ENCODE measurements at places on chromosomes 1 and 21. TPM values are rescaled to one million over a fixed set of nuclear protein-coding genes. Genes with fewer than 3 reads are reported as not detected.

The DIO1 gene
- total RNA-seq, result not detected

The DTL gene
- 40.1 TPM for total RNA-seq

- no peak for DNase-seq
Measured at GRCh38 chr1:162040657-162041056, 17.0 kb upstream of the OLFML2B start.

- no peak for DNase-seq
Measured at GRCh38 chr1:56644064-56644918, 823 bp upstream of the PRKAA2 start.

Data from LHCN-M2 (cell line).